Ovary (tissue), 10 donors: ENCODE measurements at places on chromosomes 2 and 18.
A peak's percentile ranks its signal among the peaks of the same experiment; 100 is the strongest.

GRCh38 chr2:32064021-32064601 lies 755 bp downstream of the SPAST start:
- DNase-seq: no peak

GRCh38 chr2:239418918-239419317 lies 18.1 kb upstream of the HDAC4 start:
- no peak for DNase-seq

GRCh38 chr18:28143725-28144124 lies 33.2 kb downstream of the CDH2 start:
- no peak for DNase-seq

DNA sequence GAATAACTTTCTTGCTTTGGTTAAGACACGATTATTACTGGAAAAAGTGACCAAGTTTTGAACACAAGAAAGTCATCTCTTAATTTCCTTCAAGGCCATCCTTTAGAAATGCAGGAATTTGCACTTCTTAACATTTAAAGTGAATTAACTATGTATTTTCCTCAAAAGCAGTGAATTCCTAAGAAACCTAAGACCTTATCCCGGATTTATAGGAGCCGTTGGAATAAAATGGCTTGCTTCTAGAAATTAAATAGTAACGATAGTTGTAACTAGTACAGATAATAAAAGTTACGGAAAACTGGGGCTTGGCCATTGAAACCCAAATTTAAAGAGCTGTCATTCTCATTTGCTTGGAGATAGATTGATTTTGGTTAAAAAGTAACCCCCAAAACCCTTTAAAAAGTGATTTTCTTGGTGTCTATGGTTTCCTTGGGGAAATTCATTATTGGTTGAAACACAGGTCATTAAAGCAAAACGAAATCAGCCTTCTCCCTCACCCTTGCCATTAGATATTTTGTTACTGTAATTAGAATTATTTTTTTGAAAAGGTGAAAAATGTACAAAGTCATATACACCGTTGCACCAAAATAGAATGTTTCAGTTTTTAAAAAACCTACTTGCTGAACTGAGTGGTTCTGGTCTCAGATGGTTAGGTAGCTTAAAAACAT lies 2.0 kb downstream of the SKOR2 start:
- no peak for DNase-seq

GRCh38 chr2:28488858-28489575 lies 6.8 kb upstream of the PLB1 start:
- DNase-seq: no peak

GRCh38 chr2:188291617-188292347 lies at the start of gene GULP1:
GULP1 (plus strand) TSS chr2:188291874; CDS start chr2:188477703, 185,829 bp downstream.
- DNase-seq: peak; percentile 78

DNA sequence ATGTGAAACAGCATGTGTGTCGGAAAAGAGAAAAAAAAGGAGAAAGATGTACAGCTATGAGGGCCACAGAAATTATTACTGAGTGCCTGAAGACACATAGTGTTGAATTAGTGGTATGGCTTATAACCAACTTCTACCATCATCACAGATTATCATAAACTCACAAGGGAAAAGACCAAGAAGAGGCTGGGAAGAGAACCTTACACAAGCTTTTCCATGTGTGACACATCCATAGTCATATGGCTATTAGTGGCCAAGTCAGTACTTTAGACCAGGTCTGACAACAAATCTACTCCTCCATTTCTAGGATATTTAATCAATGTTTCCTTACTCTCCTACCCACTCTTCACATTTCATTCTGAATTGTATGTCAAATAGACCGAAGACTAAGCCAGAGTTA lies 3.5 kb upstream of the GALNT5 start:
- DNase-seq: no peak

- no peak for DNase-seq
Measured at GRCh38 chr18:53305461-53305860, 919.0 kb downstream of the MBD2 start.

- no peak for DNase-seq
Measured at GRCh38 chr2:168574856-168575630, 119.0 kb downstream of the CERS6 start.

- DNase-seq: no peak
Measured at GRCh38 chr2:50611351-50611871, 420.5 kb downstream of the NRXN1 start.

- no peak for DNase-seq
Measured at GRCh38 chr2:152396763-152397162, 61.8 kb downstream of the FMNL2 start.

DNA sequence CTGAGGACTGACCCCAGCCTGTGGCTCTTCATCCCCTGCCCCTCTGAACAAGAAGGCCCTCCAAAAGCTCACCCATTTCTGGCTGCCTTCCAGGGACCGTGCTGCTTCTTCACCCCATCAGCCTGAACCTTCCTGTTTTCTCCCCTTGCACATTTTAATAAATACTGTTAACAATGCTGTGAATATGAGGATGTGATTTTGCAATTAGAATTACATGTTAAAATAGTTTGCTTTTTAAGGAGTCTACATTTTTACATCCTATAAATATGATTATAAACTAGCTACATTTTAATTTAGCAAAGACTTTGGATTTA lies 4.0 kb downstream of the SNTG2 start:
- no peak for DNase-seq

DNA sequence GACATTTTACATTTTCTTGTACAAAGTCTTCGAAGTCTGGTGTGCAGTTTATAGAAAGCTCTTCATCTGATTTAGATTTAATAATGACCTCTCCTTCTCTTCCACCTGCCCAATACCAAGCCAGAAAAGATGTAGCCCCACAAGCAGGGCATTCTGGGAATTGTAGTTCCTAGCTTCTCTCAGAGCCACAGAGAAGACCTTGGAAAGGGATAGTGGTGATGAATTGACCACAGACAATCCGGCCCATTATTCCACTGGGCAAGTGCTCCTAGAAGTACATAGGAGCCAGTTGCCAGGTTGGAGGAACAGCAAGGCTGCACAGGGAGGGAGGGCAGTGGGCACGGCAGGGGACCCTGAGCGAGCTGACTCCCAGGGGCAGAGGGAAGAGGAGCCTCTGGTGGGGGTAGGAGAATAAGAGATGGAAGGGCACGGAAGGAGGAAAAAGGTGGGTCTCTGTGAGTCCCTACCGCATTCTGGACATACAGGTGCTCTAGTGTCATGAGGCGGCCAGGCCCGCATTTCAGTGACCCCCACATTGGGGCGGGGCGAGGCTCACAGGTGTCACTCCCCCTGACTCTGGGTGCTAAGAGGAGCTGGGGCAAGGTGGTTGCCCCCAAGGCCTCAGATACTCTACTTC lies 152.5 kb upstream of the HAAO start:
- no peak for DNase-seq

DNA sequence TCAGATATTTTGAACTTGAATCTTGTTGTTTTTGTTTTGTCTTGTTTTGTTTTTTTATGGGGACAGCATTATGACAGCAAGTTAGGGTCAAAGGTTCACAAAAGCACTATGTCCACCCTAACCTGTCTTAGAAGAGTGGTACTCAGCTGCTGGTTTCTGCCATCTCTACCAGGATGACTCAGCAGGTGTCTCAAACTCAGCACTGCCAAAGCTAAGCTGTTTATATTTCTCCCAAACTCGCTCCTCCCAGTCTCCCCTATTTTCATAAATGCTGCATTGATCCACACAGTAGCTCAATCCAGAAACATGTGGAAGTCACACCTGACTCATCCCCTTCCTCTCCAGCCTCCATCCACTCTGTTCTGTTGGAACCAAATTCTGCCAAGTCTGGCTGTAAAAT lies 134.9 kb downstream of the ZBTB7C start:
- DNase-seq: no peak

GRCh38 chr2:29606104-29607037 lies 315.0 kb downstream of the ALK start:
- no peak for DNase-seq

DNA sequence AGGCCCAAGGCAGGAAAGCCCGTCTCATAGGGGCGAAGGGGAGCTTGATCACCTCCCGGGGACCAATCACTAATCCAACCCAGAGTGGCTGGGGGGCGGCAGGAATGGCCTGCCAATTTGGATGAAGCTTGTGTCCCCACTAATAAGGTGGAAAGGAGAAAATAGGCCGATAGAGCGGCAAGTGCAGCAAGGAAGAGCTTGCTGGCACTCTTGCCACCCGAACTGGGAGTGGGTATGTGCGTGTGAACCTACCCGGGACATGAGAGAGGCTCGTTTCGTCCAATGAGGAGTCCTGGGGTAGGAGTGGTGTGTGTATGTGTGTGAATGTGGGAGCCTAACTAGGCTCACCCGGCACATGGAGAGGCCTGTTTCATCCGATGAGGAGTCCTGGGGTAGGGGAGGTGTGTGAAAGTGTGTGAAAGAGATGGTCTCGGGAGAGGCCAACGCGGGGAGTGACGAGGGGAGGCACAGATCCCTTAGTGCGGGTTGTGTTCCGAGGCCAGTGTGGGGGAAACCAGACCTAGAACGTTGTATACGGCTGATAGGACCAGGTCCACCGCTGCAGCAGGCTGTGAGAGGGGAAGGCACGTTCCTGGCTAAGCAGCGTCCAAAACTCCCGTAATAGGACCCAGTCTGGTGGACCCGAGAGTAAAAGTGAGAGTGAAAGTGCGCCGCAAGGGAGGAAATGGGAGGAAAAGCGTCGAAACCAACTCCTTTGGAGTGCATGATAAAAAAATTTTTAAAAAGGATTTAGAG lies 47.1 kb upstream of the SELENOI start:
- peak; percentile 68 for DNase-seq

- peak; percentile 22 for DNase-seq
Measured at GRCh38 chr2:67215214-67216055, 181.7 kb upstream of the ETAA1 start.

GRCh38 chr18:35041815-35042387 lies 688 bp downstream of the MAPRE2 start:
- no peak for DNase-seq

DNA sequence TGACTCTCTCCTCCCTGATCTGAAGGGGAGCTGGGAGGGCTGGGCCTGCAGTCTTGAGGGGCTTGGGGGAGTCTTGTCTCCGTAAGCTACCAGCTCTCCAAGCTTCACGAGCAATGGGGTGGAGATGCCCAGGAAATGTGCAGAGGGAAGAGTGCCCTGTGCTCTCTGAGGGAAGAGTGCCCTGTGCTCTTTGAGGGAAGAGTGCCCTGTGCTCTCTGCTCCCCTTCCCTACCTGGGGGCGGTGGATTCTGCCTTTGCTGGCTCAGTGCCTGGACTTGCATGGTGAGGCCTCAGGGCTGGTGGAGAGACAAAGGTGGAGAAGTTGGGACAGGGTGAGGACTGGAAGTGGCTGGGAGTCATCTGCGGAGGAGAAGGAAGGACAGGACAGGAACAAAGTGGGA lies 72.7 kb downstream of the TWIST2 start:
- no peak for DNase-seq

GRCh38 chr2:127065299-127065939 lies 41.5 kb downstream of the BIN1 start:
- no peak for DNase-seq

DNA sequence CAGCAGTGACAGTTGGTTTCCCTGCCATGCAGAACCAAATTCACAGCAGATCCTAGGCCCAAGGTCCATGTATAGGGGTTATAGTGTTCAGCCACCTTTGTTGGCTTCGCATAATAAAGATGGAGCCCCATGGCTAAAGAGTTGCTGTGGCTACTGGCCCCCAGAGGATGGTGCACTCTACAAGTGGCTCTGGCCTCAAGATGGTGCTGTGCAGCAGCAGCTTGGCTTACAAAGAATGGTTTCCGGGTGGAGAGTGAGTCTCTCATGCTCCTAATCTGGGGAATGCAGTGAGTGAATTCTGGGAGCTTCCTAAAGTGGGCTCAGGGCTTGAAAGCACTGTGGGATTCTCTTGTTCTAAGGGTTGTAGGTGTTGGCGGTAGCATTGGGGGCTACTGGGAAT lies 1199.7 kb downstream of the CNTNAP5 start:
- DNase-seq: no peak

DNA sequence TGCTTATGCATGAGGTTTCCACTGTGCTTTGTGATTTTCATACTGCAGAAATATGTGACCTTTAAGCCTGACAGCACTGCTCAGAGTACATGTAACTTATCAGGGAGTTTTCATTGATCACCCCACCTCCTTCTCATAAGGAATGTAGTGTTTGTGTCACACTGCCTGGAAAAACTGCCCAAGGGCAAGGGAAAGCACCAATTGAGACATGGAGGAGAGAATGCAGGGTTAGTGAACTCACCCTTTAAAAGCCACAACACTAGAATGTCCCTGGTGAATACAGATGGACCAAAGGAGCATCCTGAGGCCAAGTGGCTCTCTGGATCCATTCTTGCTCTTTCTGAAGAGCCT lies 147.2 kb upstream of the SPATS2L start:
- no peak for DNase-seq

DNA sequence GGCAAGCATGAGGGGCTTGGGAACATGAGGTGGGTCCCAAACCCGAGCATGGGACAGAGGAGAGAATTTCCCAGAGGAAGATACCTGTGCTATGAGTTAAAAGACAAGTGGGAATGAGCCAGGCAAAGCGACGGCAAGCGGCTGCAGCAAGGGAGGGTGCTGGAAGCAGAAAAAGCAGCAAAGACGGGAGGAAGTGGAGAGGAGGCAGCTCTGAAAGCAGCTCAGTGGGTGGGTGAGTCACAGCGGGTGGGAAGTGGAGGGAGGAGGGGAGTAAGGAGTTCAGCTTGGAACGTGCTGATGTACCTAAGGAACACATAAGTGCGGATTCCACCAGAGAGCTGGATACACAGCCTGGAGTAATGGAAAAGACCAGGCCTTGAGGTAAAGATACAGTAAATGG lies 41.4 kb downstream of the THUMPD2 start:
- DNase-seq: peak; percentile 22

DNA sequence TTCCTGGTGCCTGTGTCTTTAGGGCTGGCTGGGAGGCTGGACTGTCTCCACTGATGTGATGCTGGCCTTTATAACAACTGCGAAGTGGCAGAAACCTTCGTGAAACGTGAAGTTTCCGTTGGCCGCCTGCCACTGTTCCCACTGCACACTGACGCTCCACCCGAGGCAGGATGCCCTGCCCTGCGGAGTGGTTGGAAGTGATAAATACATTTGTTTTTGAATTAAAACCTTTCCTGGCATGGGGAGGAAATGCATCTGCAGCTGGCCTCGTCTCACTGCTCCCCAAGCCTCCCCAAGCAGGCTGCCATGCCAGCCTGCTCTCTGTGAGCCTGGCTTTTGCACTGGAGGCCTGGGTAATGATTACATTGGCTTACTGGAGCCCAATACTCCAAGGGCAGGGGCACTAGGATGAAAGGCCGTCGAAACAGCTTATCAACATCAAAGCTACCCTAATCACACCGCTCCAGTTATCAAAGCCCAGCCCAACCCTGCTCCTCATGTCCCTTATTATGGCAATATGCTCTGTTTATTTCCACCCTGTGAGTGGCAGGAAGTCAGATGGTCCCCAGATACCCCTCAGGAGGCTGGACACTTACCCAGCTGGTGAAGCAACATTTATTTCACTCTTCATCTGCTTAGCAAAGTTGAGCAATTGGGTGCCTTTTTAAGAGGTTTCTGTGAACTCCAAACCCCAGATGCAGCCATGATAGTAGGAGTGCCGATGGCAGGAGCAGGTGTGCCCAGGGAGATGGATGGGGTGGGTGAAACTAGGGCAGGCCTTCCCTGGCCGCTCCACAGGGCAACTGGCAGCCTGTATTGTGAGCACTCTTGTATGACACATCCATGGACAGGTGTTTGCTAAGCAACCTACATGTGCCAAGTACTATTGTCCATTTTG lies 97.4 kb upstream of the ITGA6 start:
- peak; percentile 54 for DNase-seq

- DNase-seq: no peak
Measured at GRCh38 chr2:191359133-191359532, 113.9 kb downstream of the MYO1B start.
